H9 (cell line): ENCODE measurements at places on chromosomes 3 and 15.

DNA sequence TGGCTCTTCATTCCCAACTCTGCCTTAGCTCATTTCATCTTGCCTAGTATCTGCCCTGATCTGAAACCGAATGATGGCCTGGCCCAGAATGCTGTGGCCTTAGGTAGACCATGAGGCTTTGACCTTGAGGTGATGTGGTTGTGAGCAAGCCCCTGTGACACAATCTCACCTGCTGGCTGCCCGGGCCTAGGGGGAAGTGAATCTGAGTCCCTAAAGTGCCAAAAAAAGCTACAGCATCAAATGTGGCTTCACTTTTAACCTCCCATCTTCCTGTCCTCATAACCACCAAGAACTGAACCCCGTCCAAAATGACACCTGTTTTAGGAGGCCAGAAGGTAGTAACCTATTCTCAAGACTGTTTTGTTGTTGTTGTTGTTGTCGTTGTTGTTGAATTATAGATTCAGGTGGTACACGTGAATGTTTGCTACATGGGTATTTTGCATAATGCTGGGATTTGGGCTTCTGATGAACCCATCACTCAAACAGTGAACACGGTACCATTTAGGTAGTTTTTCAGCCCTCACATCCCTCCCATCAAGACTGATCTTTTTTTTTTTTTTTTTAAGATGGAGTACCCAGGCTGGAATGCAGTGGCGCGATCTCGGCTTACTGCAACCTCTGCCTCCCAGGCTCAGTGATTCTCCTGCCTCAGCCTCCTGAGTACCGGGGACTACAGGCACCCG, 54.6 kb downstream of the MCCC1 start:
- peaks cover 29% of the 10 kb centered on the region for H3K36me3 ChIP-seq
- H3K4me1 ChIP-seq: no peaks in the 10 kb centered on the region
- no peak for DNase-seq
- H3K27ac ChIP-seq: no peak overlapping the region
- H3K4me3 ChIP-seq: no peak overlapping the region

- DNase-seq: no peak
- no peak overlapping the region for H3K4me3 ChIP-seq
- no peaks in the 10 kb centered on the region for H3K4me1 ChIP-seq
- H3K27me3 ChIP-seq: no peaks in the 10 kb centered on the region
- no peak overlapping the region for H3K27ac ChIP-seq
Measured at GRCh38 chr15:33357845-33358244, 47.1 kb downstream of the RYR3 start.

GRCh38 chr15:82737975-82738374, 28.3 kb upstream of the AP3B2 start:
- no peak for DNase-seq
- no peak overlapping the region for H3K4me3 ChIP-seq
- H3K27me3 ChIP-seq: no peaks in the 10 kb centered on the region
- H3K4me1 ChIP-seq: no peaks in the 10 kb centered on the region
- H3K27ac ChIP-seq: no peak overlapping the region
- no peaks in the 10 kb centered on the region for H3K36me3 ChIP-seq

GRCh38 chr3:172647823-172648222, 63.0 kb downstream of the NCEH1 start:
- H3K36me3 ChIP-seq: no peaks in the 10 kb centered on the region
- no peaks in the 10 kb centered on the region; the same call in 1 of the 2 replicates for H3K4me1 ChIP-seq
- H3K4me3 ChIP-seq: no peak overlapping the region
- no peak for DNase-seq
- no peak overlapping the region for H3K27ac ChIP-seq
- no peaks in the 10 kb centered on the region for H3K27me3 ChIP-seq

DNA sequence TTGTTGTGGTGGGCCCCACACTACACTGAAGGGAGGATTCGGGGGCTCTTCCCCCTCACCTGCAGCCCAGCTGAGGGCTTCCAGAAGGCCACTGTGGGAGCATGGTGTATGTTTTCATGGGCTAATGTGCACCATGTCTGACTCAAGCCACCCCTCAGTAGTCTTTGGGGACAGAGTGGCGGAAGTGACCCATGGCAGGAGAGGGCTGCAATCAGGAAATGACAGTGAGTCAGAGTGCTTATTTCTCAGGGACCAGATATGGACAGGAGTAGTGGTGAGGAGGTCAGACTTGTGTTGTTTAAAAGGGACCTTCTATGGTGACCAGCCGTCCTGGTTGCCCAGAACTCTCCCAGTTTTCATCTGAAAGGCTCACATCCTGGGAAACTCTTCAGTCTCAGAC, 32.8 kb upstream of the SLC9A9 start:
- H3K4me1 ChIP-seq: no peaks in the 10 kb centered on the region
- no peak overlapping the region for H3K4me3 ChIP-seq
- no peak overlapping the region for H3K27ac ChIP-seq
- DNase-seq: no peak

GRCh38 chr3:60916546-60916945, 334.7 kb downstream of the FHIT start:
- H3K27me3 ChIP-seq: no peaks in the 10 kb centered on the region
- no peak overlapping the region for H3K4me3 ChIP-seq
- no peak overlapping the region for H3K27ac ChIP-seq
- DNase-seq: no peak
- no peaks in the 10 kb centered on the region for H3K36me3 ChIP-seq

DNA sequence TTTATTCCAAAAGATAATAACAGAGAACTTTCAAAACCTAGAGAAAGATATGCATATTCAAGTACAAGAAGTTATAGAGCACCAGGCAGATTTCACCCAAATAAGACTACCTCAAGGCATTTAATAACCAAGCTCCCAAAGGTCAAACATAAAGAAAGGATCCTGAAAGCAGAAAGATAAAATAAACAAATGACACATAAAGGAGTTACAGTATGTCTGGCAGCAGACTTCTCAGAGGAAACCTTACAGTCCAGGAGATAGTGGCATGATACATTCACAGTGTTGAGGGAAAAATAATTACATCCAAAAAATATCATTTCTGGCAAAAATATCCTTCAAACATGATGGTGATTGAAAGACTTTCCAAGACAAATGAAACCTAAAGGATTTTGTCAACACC, 185.8 kb upstream of the POU1F1 start:
- H3K4me1 ChIP-seq: no peaks in the 10 kb centered on the region
- peaks cover 4% of the 10 kb centered on the region; the same call in 2 of the 3 replicates for H3K36me3 ChIP-seq
- H3K4me3 ChIP-seq: no peak overlapping the region
- no peak for DNase-seq

GRCh38 chr15:35289024-35289617, 204.0 kb upstream of the NANOGP8 start:
- H3K27ac ChIP-seq: no peak overlapping the region
- H3K4me3 ChIP-seq: no peak overlapping the region
- H3K27me3 ChIP-seq: no peaks in the 10 kb centered on the region
- H3K4me1 ChIP-seq: peaks cover 2% of the 10 kb centered on the region; the same call in 1 of the 2 replicates

DNA sequence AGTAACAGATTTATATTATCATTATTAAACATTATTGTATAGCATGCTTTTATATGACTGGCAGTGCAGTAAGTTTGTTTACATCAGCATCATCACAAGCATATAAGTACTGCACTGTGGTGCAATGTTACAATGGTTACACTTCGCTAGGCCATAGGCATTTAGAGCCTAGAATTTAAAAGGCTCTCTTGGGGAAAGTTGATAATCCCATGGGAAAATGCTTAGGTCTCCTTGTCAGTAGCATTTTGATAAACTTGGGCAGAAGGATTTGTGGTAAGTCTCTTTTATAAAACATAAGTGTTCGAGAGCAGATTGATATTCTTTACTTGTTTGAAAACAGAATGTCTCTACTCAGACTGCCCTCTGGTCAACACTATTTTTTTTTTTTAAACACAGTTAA, 7.5 kb downstream of the DTWD1 start:
- no peaks in the 10 kb centered on the region for H3K27me3 ChIP-seq
- DNase-seq: no peak
- H3K4me1 ChIP-seq: no peaks in the 10 kb centered on the region

GRCh38 chr3:27861046-27862036, 139.2 kb upstream of the EOMES start:
- no peaks in the 10 kb centered on the region for H3K36me3 ChIP-seq
- no peak overlapping the region for H3K27ac ChIP-seq
- H3K4me1 ChIP-seq: no peaks in the 10 kb centered on the region
- no peak overlapping the region for H3K4me3 ChIP-seq
- no peaks in the 10 kb centered on the region for H3K27me3 ChIP-seq

DNA sequence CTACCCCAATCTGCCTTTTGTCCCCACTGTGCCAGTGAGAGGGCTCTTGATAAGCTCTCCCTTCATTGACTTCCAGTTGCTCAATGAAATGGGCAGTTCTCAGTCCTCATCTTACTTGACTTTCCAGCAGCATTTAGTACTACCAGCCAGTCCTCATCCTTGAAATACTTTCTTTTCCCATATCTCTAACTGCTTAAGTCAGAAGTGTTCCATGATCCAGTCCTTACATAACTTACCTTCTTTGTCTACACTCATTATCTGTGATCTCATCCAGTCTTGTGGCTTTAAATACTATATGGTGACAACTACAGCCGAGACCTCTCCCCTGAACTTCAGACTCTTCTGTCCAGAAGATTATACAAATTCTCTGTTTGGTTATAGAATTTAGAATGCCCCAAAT, 28.7 kb downstream of the RARRES1 start:
- no peaks in the 10 kb centered on the region for H3K27me3 ChIP-seq
- H3K4me3 ChIP-seq: no peak overlapping the region
- H3K27ac ChIP-seq: no peak overlapping the region
- DNase-seq: no peak
- H3K36me3 ChIP-seq: no peaks in the 10 kb centered on the region

DNA sequence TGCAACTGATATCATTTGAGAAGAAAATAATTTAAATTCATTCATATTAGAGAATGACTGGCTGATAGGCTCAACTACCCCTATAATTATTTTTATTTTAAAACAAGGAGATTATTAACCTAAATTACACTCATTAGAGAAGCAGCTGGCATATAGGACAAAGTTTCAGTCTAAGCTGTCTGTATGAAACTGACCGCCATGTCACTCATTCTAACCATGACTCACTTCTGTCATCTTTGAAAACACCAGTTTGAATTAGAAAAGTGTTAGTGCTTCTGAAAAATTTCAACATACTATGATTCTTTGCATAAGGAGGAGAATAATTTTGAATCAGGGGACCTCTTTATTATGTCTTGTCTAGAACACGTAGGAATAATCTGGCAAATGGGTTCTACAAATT, 1058.5 kb downstream of the ROBO2 start:
- H3K36me3 ChIP-seq: peaks cover 6% of the 10 kb centered on the region; the same call in 1 of the 2 replicates
- no peak overlapping the region for H3K4me3 ChIP-seq
- no peak for DNase-seq

GRCh38 chr3:52086976-52087663, 30.7 kb upstream of the DUSP7 start:
- H3K27ac ChIP-seq: no peak overlapping the region
- H3K27me3 ChIP-seq: no peaks in the 10 kb centered on the region
- H3K4me3 ChIP-seq: no peak overlapping the region
- DNase-seq: no peak
- H3K36me3 ChIP-seq: peaks cover 12% of the 10 kb centered on the region
- H3K4me1 ChIP-seq: no peaks in the 10 kb centered on the region

GRCh38 chr3:162610261-162610660, 1113.7 kb downstream of the OTOL1 start:
- no peaks in the 10 kb centered on the region for H3K27me3 ChIP-seq
- H3K4me3 ChIP-seq: no peak overlapping the region
- H3K36me3 ChIP-seq: peaks cover 33% of the 10 kb centered on the region
- no peak overlapping the region for H3K27ac ChIP-seq
- peak; percentile 31 for DNase-seq

DNA sequence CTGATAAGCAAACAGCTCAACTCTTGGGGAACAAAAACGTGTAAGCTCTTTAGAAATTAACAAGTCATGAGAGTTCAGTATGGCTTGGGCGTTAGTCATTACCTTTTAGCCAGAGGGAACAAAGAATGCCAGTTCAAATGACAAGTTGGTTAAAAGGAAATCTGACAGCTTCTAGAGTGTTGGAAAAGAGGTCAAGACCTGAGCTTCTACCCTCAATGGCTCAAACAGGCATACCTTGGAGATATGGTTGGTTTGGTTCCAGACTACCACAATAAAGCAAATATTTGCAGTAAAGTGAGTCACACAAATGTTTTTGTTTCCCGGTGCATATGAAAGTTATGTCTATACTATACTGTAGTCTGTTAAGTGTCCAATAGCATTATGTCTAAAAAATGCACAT, 136.1 kb downstream of the CACNA1D start:
- H3K27ac ChIP-seq: no peak overlapping the region
- no peaks in the 10 kb centered on the region for H3K4me1 ChIP-seq
- H3K36me3 ChIP-seq: no peaks in the 10 kb centered on the region
- no peak for DNase-seq
- H3K27me3 ChIP-seq: no peaks in the 10 kb centered on the region

DNA sequence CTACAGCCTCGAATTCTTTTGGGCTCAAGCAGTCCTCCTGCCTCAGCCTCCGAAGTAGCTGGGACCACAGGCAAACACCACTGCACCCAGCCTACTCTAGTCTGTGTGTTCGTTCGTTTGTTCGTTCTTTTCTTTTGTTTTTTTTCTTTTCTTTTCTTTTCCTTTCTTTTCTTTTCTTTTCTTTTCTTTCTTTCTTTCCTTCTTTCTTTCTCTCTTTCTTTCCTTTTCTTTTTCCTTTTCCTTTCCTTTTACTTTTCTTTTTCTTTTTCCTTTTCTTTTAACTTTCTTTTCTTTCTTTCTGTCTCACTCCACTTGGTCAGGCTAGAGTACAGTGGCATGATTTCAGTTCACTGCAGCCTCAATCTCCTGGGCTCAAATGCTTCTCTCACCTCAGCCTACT, 36.8 kb downstream of the LMLN start:
- H3K27me3 ChIP-seq: no peaks in the 10 kb centered on the region
- H3K4me1 ChIP-seq: no peaks in the 10 kb centered on the region; the same call in 1 of the 2 replicates
- DNase-seq: no peak
- H3K36me3 ChIP-seq: no peaks in the 10 kb centered on the region
- no peak overlapping the region for H3K4me3 ChIP-seq

DNA sequence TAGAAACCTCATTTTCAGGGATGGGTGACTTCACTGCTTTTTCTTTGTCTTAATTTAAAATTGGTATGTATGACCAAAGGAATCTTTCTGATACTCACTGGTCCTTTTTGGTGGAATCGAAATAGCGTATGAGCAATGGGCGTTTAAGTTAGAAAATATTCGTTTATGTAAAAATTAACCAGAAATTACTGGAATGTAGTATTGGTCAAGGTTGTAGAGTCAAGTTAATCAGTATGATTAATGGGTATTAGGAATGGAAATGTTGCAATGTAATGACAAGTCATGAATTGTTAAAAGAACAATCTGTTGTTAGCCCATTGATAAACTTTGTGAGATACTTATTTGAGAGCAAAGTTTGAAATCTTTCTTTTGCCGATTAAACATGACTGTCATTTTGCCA, 36.9 kb downstream of the AKAP13 start:
- H3K36me3 ChIP-seq: no peaks in the 10 kb centered on the region
- H3K4me1 ChIP-seq: peaks cover 7% of the 10 kb centered on the region; the same call in 1 of the 2 replicates
- no peak overlapping the region for H3K27ac ChIP-seq
- H3K27me3 ChIP-seq: no peaks in the 10 kb centered on the region
